Activated T-helper 17 cell treated with anti-CD3 and anti-CD28 coated beads, Interleukin-2, amount 50 U/mL, for 72 hours (primary cell): ENCODE measurements at places on chromosomes 4 and X.

- peaks cover 12% of the 10 kb centered on the region for H3K27me3 ChIP-seq
- ATAC-seq = no peak
- no peaks in the 10 kb centered on the region for H3K36me3 ChIP-seq
- H3K27ac ChIP-seq = no peak overlapping the region
Observed at GRCh38 chr4:11605597-11605996, 176.9 kb upstream of the HS3ST1 start.

DNA sequence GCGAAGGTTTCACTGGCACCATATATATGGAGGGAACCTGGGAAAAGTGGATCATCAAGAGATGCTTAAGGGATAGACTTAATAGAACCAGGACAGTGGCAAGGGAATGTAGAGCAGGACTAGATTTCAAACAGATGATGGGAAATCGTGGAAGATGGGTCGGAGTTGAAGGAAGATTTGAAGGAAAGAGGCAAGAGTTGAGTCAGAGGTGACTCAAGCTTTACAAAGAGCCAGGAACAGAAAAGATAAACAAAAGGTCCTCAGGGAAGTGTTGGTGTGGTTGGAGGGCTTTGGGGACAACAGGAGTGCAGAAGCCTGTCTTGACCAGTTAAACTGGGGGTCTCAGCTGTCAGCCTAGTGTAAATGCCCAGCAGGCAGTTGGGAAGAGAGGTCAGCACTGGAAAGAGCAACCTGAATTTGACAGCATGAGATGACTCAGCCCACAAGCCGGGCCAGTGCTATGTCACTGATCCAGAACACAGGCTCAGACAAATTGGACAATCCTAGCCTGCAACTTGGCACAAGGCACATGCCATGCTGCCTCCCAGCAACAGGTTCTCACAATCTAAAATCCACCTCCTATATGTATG is 230.5 kb downstream of the IDS start:
- no peak overlapping the region for H3K4me3 ChIP-seq
- no peak for ATAC-seq
- H3K27ac ChIP-seq = no peak overlapping the region

GRCh38 chrX:78997870-78998558 is 52.8 kb downstream of the P2RY10 start:
- H3K27ac ChIP-seq = no peak overlapping the region
- peak; percentile 72 for ATAC-seq
- H3K36me3 ChIP-seq = no peaks in the 10 kb centered on the region
- H3K4me1 ChIP-seq = no peaks in the 10 kb centered on the region
- no peak overlapping the region for H3K4me3 ChIP-seq

DNA sequence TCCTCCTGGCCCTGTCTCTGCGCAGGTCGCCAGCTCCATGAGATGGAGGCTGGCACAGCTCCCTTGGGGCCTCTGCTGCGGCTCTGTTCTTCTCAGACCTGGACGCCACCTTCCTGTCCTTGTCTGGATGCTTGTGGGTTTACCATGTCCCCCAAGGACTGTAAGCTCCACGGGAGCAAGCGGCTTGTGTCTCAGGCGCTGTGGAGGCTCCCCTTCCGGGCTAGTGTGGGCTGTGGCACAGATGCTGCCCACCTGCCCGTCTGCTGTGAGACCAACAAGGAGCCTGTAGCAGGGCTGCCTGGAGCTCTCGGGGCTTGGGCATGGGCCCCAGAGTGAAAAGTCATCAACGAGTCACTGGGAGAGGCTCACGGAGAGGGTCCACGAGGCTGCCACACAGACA is 25.2 kb downstream of the NAT8L start:
- H3K27me3 ChIP-seq = no peaks in the 10 kb centered on the region
- no peak for ATAC-seq
- H3K36me3 ChIP-seq = no peaks in the 10 kb centered on the region
- no peak overlapping the region for H3K27ac ChIP-seq

GRCh38 chrX:148310426-148311165 is 189.8 kb upstream of the AFF2 start:
- ATAC-seq = peak; percentile 80
- H3K4me3 ChIP-seq = peak overlapping the region; percentile 27
- no peaks in the 10 kb centered on the region for H3K27me3 ChIP-seq
- peaks cover 8% of the 10 kb centered on the region for H3K4me1 ChIP-seq
- H3K27ac ChIP-seq = no peak overlapping the region

DNA sequence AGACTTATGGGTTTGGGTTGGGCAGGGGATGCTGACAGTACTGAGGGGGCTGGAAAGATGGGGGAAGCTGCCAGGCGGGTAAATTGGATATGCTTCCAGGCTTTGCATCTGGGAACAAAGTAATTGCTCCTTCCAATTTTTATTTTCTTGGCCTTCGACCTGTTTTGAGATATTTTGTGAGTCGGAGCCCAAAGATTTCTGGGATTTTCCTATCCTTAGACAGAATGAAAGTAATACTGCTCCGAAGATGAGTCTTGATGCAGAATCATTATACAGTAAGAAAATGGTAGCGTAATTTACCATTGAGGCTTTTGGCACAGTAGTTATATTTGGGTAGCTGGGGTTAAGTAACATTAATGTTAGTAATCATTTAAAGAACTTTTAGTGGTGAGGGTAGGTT is 1.4 kb downstream of the SMARCA5 start:
- no peaks in the 10 kb centered on the region for H3K27me3 ChIP-seq
- H3K27ac ChIP-seq = peak overlapping the region; percentile 99
- peaks cover 67% of the 10 kb centered on the region for H3K36me3 ChIP-seq
- H3K4me3 ChIP-seq = peak overlapping the region; percentile 97
- peaks cover 33% of the 10 kb centered on the region for H3K4me1 ChIP-seq
- no peak for ATAC-seq

DNA sequence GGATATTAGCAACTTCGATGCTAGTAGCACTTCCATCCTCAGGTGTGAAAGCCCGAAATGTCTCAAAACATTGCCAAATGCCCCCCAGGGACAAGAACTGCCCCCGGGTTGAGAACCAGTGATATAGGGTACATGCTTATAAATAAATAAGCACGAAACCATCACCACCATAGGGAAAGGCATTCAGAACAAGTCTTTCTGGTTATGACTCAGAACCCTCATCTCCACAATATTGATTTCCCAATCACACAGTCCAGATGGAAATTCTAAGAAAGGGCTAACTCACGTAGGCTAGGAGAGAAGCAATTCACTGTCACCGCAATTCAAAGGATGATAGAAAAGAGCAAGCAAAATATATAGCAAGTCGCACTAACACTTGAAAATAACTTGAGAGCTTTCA is 84.8 kb downstream of the ANOS1 start:
- H3K27ac ChIP-seq = no peak overlapping the region
- no peak overlapping the region for H3K4me3 ChIP-seq
- ATAC-seq = no peak
- H3K4me1 ChIP-seq = no peaks in the 10 kb centered on the region
- no peaks in the 10 kb centered on the region for H3K27me3 ChIP-seq
